ENCODE measurements at places on chromosomes 6 and 20.

DNA sequence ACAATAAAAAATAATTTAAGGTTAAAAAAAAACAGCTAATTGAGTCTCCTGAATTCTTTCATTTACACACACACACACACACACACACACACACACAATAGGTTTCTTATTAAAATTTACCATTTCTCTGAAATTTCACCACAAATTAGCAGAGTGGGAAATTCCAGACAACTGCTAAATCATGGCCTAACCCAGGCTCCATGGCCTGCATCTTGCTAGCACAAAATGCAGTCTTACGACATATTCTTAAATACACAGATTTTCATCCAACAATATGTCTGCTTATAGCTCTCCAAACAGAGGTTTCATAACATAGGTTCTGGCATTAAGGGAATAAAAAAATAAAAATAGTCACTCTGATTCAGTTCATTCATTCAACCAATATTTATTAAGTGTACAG is 46.9 kb downstream of the SOD2 start:
- no peak for DNase-seq

DNA sequence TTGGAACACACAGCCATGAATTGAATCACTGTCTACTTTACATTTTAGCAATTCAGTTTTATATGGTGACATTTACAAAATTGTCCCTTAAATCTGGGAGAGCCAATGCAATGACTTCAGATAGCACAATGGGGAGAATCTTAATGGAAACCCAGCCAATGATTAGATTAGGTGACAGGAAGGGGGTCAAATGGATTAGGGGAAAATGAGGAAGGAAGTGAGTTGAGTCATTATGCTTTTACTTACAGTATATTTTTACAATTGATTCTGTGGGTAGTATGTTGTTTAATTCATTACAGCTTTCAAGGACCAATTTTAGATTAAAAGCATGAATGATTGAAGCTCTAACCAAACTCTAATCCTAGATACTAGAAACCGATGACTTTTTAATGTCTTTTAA is 229.8 kb downstream of the SOX4 start:
- no peak for DNase-seq

DNA sequence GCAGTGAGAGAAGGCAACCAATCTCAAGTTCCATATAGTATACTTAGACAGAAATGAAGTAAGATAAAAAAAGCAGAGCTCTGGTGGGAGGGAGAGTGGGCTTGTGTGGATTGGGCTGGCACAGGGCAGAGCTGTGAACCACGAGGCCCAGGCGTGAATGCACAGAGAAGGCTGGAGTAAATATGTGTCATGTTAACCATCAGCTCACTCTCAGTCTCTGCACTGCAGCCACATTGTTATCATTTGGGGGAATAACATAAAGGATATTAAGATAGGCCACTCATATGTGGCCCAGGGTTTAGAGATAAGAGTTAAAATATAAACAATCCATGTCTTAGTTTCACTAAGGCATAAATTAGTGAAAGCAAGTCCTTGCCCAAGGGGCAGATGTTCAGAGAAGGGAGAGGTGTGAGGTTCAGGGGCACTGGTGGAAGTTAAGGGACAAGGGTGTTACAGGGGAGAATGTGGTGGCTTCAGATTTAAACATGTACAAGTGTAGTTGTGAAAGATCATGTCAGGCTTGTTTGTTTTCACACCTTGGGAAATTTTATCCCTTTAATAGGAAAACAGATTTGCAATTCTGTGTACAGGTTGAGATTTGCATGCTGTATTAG is 14.4 kb downstream of the GMPR start:
- no peak for DNase-seq

DNA sequence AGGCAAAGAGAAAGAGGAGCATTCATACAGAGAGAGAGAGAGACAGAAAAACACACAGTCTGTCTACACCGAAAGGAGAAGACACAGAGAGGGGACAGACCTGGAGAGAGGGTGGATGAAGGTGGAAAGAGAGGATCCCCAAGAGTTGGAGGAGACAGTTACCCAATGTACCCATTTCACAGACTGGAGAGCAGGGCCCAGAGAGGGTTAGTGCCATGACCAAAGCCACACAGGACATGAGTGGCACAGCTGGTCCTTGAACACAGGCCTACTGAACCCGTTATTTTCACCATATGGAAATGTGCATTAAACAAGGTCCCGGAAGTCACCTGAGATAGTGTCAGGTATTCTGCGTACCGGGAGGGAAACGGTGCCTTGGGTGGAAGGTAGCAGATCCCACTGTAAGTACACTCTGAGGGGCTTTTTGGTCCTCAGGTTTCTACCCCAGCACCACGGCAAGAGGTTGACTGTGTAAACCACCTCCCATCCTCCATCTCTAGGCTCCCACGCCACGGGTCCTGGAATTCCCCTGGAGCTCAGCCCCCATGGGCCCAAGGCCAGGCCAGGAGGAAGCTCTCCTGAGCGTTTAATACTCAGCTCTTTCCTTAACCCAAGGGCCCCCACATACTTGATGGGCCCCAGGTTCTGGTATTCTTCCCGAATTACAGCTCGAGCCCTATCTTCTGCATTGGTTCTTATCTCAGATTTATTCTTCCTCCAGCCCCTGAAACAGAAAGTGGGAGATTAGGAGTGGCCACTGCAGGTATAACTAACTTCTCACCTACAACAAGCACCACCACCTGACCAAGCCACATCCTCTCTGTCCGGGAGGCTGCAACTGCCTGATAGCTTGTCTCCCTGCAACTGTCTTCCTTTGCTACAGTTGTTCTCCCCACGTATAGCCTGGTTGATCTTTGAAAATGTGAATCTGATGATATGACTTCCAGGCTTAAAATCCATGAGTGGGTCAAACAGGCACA is 38.4 kb upstream of the OCSTAMP start:
- DNase-seq, result no peak

GRCh38 chr6:134634966-134635365 is 314.9 kb downstream of the ALDH8A1 start:
- DNase-seq, result no peak

DNA sequence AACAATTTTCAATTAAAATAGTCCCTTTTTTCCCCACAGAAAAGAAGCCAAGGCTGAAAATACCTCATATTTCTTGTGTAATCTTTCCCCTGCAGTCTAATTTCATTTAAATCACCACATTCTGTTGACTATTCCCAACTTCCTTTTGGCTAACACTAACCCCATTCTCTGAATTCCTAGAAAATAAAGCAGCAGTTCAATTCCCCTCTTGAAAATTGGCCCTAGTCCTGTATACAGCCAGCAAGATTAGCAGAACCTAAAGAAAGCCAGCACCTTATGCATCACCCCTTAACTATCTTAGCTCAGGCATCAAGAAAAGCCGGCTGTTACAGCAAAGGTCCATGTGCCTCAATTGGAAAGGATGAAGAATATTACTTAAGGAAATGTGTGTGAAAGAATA is 69.7 kb downstream of the MDN1 start:
- no peak for DNase-seq

- no peak for DNase-seq
Measured at GRCh38 chr20:38147163-38147562, 17.9 kb downstream of the TGM2 start.

DNA sequence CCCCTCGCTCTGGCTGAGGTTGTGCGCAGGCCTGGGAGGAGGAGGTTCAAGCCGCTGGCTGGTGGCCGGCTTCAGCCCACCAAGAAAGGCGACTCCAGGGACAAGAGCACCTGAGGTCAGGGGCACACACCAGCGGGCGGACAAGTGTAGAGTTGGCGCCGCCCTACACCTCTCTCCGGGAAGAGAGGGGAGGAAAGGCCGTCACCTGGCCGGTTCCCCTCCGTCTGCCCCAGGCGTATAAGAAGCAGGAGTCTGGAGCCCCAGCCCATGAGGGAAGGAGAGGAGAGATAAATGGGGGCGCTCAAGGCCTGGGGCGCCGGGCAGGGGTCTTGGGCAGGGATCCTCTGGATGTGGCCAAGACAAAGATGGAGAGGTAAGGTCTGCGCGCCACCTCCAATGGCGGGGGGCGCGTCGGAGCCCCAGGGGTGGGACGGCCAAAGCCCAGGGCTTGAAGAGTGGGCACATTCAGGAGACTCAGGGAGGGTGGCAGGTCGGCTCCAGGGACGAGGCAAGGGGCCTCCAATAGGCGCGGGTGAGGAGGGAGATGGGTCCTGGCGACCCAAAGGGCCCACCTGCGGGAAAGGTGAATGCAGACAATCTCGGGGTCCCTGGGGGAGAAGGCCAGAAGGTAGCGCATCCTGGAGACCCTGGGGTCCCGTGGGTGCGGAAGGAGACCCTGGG is 826 bp downstream of the RIMS4 start:
- no peak for DNase-seq

DNA sequence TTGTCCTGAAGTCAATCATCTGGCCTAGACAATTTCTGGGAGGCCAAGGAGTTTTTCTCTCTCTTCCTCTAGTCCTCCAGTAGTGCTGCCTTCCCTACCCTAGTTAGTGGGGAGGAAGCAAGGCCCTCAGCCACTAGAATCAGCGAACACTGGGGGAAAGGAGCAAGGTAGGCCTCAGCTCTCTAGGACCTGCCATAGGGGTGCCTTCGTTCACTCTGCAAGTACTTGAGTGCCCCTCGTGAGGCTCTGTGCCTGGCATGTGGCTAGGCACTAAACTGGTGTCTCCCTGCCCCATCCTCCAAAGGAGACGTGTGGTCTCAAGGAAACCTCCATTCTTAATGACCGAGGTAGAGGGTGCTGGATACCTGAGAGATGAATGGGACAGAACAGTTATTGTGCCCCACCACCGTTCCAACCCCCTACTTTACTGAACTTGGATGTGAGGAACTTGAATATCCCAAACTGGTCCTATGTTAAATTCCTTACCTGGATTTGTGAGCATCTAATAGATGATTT is 1.1 kb downstream of the DEF6 start:
- DNase-seq, result no peak

GRCh38 chr20:51429144-51429482 is 113.4 kb downstream of the NFATC2 start:
- DNase-seq, result no peak

DNA sequence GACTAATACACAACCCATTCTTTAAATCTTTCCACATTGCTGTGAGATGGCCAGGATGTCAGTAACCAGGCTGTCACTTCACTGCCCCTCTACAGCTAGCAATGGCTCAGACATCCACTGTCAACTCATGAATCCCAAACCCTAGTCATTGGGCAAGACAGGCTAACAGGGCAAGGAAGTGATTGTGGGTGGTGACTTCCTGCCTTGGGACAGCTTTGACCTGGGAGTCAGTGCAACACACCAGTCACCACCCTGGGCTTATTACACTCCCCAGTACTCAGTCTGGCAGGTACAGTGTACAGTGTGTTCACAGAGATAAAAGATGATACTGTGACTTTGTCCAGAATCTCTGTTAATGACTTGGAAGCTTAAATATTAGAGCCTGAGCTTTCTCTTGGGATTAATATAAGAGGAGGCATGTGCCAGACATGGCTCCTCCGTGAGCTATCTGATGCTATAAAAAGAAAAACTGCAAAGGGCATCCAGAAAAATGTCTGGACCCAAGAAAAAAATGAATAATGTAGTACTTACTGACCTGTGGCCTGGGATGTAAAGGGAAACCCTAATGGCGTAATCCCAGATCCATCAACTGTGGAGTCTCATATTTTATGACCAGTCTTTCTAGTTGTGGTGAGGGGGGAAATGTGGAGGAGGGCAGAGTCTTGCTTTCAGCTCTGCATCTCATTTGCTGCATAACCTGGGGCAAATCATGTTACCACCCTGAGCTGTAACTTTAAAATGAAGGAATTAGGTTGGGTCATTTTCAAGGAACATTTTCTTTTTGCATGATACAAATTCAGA is 244.4 kb downstream of the SLC24A3 start:
- DNase-seq, result no peak

- DNase-seq, result no peak
Measured at GRCh38 chr6:21873562-21873961, 280.0 kb downstream of the SOX4 start.

DNA sequence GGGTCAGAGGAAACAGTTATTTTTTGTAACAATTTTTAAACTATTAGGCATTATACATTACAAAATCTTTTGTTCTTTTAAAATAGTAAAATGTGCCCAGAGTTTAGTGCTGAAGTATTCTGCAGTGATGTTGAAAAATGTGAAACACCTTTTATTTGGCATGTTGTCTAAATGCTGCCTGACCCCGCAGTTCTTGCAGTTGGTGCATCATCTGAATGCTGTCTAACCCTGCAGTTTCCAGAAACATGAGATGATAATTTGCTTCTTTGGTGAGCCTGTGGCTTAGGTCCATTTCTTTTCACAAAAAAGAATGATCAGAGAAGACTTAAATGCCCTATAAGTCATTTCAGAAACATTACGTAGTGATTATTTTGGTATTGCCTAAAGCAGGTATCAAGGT is 82.4 kb downstream of the RNF217 start:
- no peak for DNase-seq

DNA sequence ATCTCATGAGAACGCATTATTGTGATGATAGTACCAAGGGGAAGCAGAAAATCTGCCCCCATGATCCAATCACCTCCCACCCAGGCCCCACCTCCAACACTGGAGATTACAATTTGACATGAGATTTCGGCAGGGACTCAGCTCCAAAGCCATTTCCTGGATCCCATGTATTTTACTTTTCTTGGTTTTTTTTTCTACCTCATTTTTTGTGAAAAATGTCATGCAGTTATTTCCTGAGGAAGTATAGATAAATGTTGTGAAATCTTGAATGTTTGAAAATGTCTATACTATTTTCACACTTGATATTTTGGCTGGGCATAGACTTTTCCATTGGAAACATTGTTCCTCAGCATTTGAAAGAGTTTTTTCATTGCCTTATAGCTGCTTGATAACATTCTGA is 9.1 kb upstream of the BRPF3 start:
- no peak for DNase-seq

GRCh38 chr6:142374965-142375733 is 73.3 kb downstream of the ADGRG6 start:
- DNase-seq, result no peak

- DNase-seq, result no peak
Measured at GRCh38 chr6:151475653-151476523, 17.9 kb upstream of the CCDC170 start.

- no peak for DNase-seq
Measured at GRCh38 chr20:41848180-41848579, 230.0 kb upstream of the CHD6 start.

- DNase-seq, result no peak
Measured at GRCh38 chr6:89034586-89035251, 45.8 kb upstream of the PNRC1 start.

DNA sequence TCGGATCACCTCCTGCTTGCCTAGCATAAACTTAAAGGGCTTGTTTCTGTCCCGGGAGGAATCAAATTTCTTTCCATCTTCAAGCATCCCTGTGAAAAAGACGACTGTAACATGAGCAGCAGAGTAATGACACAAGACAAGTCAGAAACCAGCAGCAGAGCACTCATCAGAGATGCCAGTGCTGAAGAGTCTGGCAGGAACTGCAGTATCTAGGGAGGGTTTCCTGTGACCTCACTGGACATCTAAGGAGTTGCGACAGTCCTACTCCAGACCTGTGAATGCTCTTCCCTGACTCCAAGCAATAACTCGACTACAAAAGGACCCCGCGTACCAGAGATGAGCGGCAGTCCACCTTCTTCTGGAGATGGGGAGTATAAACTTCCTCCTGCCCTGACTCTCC is 17.3 kb downstream of the FKBP1A start:
- DNase-seq, result no peak

- no peak for DNase-seq
Measured at GRCh38 chr20:61869750-61870507, 195.8 kb downstream of the TAF4 start.
